Ovary (tissue), 10 donors: ENCODE measurements at places on chromosomes 2 and 18.

DNA sequence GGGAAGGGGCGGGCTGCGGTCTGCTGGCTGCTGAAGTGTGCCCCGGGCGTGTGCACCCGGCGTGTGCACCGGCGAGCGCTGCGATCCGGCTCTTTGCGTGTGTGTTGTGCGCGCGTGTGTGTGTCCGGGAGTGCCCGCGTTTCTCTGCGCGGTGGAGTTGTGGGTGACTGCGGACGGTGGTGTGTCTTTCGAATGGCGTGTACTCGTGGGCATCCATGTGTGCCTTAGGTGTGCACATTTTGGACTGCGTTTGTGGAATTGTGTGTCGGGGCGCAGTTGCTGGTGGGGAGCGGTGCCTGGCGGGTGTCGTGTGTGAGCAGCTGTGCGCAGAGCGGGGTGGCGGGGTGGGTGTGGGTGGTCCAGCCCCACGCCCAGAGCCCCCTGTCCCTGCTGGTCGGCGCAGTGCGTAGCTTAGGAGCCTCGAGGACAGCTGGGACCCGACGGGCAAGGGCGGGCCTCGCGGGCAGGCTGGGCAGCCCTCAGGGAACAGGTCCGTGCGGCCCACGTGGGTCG, 533 bp downstream of the HPCAL1 start:
- DNase-seq = peak; percentile 53

DNA sequence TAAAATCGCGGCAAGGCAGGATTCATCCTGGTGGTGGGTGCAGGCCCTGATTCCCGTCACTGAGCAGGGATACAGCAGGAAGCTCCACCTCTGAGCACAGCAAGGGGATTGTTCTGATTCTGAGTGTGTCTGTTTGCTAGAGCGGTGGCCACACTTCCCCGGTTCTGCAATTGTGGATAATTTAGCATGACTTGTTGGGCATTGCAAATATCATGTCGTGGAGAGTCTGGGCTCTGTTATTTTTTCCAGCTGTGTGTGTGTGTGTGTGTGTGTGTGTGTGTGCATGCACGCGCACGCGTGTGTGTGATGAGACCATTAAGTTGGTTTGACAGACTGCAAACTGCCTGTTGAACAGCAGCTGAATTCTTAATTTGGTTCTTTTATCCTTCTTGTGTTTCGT, 4.1 kb upstream of the TMEM18 start:
- DNase-seq = no peak

DNA sequence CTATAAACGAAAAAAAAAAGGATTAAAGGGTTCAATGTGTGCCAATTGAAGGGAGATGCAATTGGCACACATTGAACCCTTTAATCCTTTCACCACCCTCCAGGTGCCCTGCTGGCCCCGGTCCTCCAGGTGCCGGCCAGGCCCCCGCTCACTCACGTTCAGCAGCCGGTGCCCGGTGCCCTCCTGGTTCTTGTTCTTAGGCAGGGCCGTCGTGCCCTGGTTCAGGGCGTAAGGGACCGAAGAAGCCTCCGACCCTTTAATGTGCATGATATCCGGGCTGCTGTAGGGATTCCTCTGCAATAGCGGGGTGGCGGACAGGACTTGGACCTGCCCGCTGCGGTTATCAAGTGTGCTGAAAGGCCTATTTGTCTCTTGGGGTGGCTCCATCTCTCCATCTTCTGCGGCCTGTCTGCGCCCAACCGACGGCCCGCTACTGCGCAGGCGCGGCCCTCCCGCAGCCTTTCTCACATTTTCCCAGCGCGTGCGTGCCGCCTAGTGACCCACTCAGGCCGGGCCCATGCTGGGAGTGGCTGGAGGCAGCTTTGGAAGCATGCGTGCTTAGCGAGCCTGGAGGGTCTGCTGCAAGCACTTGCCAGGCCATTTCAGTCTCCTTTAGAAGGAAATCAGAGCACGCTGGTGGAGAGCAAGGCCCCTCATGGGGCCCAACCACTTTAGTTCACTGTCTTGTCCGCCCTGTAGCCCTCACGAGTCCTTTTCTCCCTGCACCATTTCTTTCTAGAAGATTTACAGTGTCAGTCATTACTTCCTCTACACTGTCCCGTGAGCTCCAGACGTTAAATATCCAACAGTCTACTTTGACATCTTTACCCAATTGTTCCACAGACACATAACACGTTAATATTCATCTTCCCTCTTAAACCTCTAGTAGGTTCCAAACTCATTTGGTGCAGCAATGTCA, 24.3 kb downstream of the TMEM237 start:
- peak; percentile 82 for DNase-seq

DNA sequence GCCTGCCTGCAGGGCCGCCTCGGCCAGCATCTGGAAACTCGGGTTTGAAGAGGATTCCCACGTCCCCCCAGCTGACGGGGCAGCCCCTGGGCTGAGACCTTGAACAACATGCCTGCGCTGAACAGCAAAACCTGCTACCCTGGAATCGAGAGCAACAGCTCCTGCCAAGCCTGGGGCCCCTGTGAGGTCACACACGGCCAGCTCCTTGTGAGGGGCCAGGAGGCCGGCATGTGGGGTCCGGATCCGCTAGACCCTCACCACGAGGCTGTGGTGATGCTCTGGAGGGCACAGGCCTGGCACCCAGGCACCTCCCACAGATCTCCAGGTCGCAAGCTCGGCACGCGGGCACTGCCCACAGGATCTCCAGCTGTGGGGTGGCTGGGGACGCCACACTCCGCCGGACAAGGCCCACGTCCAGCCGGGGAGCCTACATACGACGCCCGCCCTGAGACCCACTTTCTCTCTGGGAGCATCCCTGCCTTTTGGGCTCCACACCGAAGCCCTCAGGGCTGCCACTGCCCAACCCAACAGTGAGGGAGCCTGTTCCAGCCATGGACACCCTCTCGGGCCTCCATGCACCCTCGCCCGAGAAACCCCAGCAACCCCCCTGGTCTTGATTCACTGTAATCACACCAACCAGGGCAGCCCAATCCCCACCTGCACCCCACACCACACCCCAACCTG, 34.1 kb downstream of the SLC66A2 start:
- DNase-seq = peak; percentile 12

- DNase-seq = peak; percentile 70
These were observed 107.4 kb upstream of the KCTD1 start for GRCh38 chr18:26655525-26656430.
